Activated CD8-positive, alpha-beta memory T cell treated with anti-CD3 and anti-CD28 coated beads, Interleukin-2, amount 10 ng/mL, durations not matched to agents 7 days and 5 days (primary cell): ENCODE measurements at places on chromosomes 2 and 18. TPM values are rescaled to one million over a fixed set of nuclear protein-coding genes. Genes with fewer than 3 reads are reported as not detected.

The POTEJ gene
- total RNA-seq = not detected

The INHA gene
- not detected for total RNA-seq

The XDH gene
- not detected for total RNA-seq

DNA sequence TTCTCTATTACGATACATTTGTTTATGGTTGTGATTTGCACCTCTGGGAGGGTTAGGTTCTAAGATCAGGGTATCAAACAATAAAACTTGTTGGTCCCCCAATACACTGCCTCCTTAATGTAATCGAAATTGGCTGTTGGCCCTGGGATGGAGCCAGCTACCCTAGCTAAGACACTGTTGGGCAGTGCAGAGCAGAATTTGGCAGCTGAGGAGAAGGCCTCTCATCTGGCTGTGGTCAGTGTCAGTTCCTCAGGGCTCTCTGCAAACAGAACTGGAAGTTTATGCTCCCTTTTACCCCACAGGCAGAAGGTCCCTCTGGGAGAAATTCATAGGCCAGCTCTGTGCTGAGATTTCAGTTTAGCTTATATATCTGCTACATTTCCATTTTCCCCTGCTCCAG lies 8.6 kb upstream of the HAAO start:
- H3K27ac ChIP-seq = no peak overlapping the region
- no peak for DNase-seq
- H3K4me3 ChIP-seq = no peak overlapping the region
- H3K36me3 ChIP-seq = no peaks in the 10 kb centered on the region
- H3K27me3 ChIP-seq = peaks cover 20% of the 10 kb centered on the region

- H3K4me3 ChIP-seq = no peak overlapping the region
- DNase-seq = no peak
- peaks cover 39% of the 10 kb centered on the region for H3K36me3 ChIP-seq
- peak overlapping the region; percentile 52 for H3K27ac ChIP-seq
- peaks cover 8% of the 10 kb centered on the region for H3K4me1 ChIP-seq
- H3K27me3 ChIP-seq = no peaks in the 10 kb centered on the region
Measured at GRCh38 chr2:233163486-233164103, 87.9 kb upstream of the ATG16L1 start.

The DNAH7 gene
- total RNA-seq = 0.20 TPM

GRCh38 chr18:30139631-30140287 lies 902.8 kb downstream of the DSC3 start:
- DNase-seq = no peak
- no peaks in the 10 kb centered on the region for H3K36me3 ChIP-seq

- no peaks in the 10 kb centered on the region for H3K27me3 ChIP-seq
- no peaks in the 10 kb centered on the region for H3K36me3 ChIP-seq
- H3K27ac ChIP-seq = no peak overlapping the region
- DNase-seq = no peak
- H3K4me3 ChIP-seq = no peak overlapping the region
Measured at GRCh38 chr2:180057706-180058412, 50.8 kb upstream of the CWC22 start.

- DNase-seq = no peak
- peaks cover 7% of the 10 kb centered on the region for H3K36me3 ChIP-seq
- no peaks in the 10 kb centered on the region for H3K27me3 ChIP-seq
- H3K4me3 ChIP-seq = no peak overlapping the region
- H3K27ac ChIP-seq = no peak overlapping the region
Measured at GRCh38 chr2:44529448-44529847, 167.7 kb downstream of the CAMKMT start.

The ADAM23 gene
- 0.28 TPM for total RNA-seq

The KLHL41 gene
- not detected for total RNA-seq

The GULP1 gene
- total RNA-seq = not detected

The TEKT4 gene
- total RNA-seq = not detected

GRCh38 chr2:104853534-104854497 lies at the start of gene POU3F3:
Gene POU3F3 (plus strand): TSS chr2:104854115. CDS start chr2:104855511, 1,396 bp downstream.
- peak within 1 kb of the TSS; percentile 75 for H3K27ac ChIP-seq
- H3K36me3 ChIP-seq = peaks cover 12% of the 10 kb centered on the region
- peaks cover 29% of the 10 kb centered on the region for H3K4me1 ChIP-seq
- H3K4me3 ChIP-seq = peak within 1 kb of the TSS; percentile 58
- DNase-seq = no peak

GRCh38 chr2:182728014-182728413 lies 12.0 kb downstream of the DNAJC10 start:
- DNase-seq = no peak
- H3K36me3 ChIP-seq = peaks cover 34% of the 10 kb centered on the region
- H3K27ac ChIP-seq = no peak overlapping the region
- peaks cover 6% of the 10 kb centered on the region for H3K4me1 ChIP-seq

DNA sequence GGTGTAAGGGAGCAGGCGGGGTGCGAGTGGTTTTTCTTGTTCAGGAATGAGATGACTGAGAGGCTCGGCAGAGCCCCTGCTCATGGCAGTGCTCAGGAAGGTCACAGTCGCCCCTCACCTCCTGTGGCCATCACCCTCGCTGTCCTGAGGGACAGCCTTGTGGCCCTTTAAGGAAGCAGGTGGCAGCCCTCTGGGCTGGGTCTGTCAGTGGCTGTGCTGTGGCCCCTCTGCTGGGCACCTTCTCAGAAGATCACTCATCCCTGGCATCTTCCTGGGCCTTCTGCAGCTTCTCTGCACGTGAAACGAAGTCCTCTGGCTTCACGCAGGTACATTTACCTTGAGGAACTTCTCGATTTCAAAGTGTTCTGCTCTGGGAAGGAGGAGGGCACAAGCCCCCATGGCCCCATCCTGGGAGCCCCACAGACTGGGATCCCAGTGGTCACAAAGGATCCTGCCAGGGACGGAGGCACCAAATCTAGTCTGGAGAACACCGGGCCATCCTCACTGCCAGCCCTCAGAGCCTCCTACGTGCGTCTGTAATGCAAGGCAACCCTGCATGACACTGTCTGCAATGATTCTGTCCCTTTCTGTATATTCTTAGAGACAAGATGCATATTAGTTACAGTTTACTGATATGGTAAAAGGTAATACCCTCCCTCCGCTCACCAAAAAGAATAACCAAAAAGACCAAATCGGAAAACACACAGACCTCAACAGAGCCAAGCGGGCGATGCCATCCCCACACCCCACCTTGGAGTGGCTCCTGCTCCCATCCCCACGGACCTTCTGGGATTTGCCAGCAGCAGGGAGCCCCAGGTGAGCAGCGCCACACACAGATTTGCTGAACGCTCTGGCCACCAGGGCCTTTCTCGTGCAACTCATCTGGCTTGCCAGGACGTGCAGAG lies 25.9 kb upstream of the FAHD2A start:
- H3K4me3 ChIP-seq = no peak overlapping the region
- no peak overlapping the region for H3K27ac ChIP-seq
- no peaks in the 10 kb centered on the region for H3K36me3 ChIP-seq
- peaks cover 12% of the 10 kb centered on the region for H3K27me3 ChIP-seq

The MTX2 gene
- 12.2 TPM for total RNA-seq

GRCh38 chr2:222179592-222179991 lies 119.2 kb downstream of the PAX3 start:
- no peaks in the 10 kb centered on the region for H3K36me3 ChIP-seq
- DNase-seq = no peak
- H3K27me3 ChIP-seq = no peaks in the 10 kb centered on the region
- H3K27ac ChIP-seq = no peak overlapping the region
- H3K4me1 ChIP-seq = no peaks in the 10 kb centered on the region

The RFX8 gene
- 1.0 TPM for total RNA-seq

- DNase-seq = no peak
- H3K36me3 ChIP-seq = no peaks in the 10 kb centered on the region
- H3K4me3 ChIP-seq = no peak overlapping the region
Measured at GRCh38 chr2:71689968-71690834, 236.8 kb downstream of the DYSF start.

DNA sequence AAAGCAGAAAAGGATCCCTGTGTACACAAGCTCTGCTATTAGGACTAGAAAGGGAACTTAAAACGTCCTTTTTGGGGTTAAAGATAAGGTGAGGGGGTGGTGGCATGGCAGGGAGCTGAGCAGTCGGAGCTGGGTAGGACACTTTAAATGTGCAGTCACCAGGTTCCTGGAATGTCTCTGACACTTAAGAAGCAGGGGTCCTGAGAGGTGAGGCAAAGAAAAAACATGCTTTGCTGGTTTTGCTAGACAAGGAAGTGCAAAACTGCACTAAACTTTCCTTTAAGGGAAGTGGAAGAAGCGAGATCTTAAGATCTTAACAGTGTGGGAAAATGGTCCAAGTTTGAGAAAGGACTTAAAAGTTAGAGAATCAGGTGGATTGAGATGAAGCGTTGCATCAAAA lies 99.5 kb upstream of the MAP3K20 start:
- peaks cover 67% of the 10 kb centered on the region for H3K27me3 ChIP-seq
- no peak overlapping the region for H3K27ac ChIP-seq
- no peak overlapping the region for H3K4me3 ChIP-seq
- DNase-seq = no peak

The CFAP65 gene
- not detected for total RNA-seq
